Esophagus muscularis mucosa (tissue), 4 donors: ENCODE measurements at places on chromosomes 12 and 14. TPM values are rescaled to one million over a fixed set of nuclear protein-coding genes. Genes with fewer than 3 reads are reported as not detected.
A peak's percentile ranks its signal among the peaks of the same experiment; 100 is the strongest.

DNA sequence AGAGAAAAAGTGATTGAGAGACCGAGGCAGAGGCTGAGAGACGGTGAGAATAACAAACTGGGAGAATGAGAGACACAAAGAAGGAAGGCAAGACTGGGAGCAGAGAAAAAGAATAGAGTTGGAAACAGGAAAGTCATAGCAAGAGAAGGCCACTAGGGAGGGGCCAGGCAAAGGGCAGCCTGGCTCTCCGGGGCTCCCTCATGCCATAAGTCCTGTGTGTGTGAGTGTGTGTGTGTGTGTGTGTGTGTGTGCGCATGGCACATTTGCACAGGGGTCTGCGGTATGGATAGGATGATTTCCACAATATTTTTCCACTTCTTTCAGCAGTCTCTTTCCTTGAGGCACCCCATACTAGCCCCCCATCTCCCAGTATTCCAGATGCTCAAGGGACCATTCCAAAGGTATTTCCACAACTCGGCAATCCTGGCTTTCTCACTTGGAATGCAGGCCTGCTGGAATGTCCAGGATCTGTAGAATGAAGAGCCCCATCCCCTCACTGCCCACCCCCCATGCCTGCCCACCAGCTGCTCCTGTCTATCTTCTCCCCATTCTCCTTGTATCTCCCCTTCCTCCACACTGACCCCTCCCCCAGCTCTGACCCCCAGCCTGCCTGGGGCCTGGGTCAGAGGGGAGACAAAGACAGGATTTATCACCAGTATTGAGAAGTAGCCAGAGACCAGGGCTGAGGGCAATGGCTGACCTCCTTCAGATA lies 9.0 kb downstream of the GPR84 start:
- H3K36me3 ChIP-seq = peaks cover 10% of the 10 kb centered on the region
- DNase-seq = no peak
- H3K4me1 ChIP-seq = peaks cover 85% of the 10 kb centered on the region
- H3K27ac ChIP-seq = no peak overlapping the region

DNA sequence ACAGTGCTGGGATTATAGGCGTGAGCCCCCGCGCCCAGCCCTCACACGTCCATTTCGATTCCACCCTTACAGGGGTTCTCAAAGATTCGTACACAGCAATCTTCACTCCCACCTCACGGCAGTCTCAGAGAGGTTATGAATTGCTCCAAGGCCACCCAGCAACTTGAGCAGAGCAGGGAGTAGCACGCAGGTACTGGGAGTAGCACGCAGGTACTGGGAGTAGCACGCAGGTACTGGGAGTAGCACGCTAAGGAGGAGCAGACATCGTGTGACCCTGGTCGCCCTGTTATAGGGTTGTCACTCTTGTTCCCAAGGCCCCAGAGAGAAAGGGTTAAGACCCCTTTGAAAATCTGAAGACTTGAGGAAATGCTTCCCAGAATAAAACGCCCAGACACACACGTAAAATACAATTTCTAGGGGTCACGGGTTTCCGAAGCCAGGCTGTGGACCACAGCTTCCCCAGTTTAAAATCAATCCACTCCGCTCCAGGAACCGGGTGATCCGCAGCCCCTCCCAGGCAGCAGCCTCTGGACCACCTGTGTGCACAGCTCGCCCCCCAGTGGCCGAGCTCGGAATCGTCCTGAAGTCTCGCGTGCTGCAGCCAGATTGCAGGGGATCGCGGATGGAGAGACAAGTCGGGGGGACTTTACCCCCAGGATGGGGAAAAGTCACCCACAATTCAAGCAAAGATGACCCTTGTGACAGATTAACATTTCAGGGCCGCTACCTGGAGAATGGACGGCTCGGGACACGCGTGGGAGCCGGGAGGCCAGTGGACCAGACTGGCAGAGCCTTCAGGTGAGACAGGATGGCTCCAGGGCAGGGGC lies 92.0 kb downstream of the SCARB1 start:
- H3K27me3 ChIP-seq = no peaks in the 10 kb centered on the region
- H3K36me3 ChIP-seq = no peaks in the 10 kb centered on the region
- no peak overlapping the region for H3K27ac ChIP-seq

- H3K36me3 ChIP-seq = no peaks in the 10 kb centered on the region
- no peak overlapping the region for H3K4me3 ChIP-seq
- no peak for DNase-seq
- no peaks in the 10 kb centered on the region for H3K27me3 ChIP-seq
- peaks cover 10% of the 10 kb centered on the region for H3K4me1 ChIP-seq
Measured at GRCh38 chr14:66483322-66483721, 2.8 kb upstream of the CCDC196 start.

DNA sequence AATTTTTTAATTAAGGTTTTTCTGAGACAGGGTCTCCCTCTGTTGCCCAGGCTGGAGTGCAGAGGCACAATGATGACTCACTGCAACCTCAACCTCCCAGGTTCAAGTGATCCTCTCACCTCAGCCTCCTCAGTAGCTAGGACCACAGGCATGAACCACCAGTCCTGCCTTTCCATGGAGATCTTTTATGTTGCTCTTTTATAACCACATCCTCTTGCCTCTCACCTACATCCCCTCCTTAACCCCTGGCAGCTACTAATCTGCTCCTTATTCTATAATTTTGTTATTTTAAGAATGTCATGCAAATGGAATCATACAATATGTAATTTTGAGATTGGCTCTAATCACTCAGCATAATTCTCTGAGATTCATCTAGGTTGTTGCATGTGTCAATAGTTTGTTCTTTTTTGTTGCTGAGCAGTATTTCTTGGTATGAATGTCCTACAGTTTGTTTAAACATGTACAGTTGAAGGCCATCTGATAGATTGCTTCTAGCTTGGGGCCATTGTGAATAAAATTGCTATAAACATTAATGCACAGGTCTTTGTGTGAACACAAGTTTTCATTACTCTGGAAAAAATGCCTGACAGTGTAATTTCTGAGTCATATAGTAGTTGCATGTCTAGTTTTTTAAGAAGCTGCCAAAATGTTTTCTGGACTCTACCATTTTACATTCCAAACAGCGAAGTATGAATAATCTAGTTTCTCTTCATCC lies 249.2 kb upstream of the AMIGO2 start:
- H3K27me3 ChIP-seq = no peaks in the 10 kb centered on the region
- no peaks in the 10 kb centered on the region for H3K4me1 ChIP-seq
- no peak overlapping the region for H3K27ac ChIP-seq
- no peak for DNase-seq
- no peak overlapping the region for H3K4me3 ChIP-seq

GRCh38 chr12:108116699-108117098 lies 12.4 kb upstream of the WSCD2 start:
- peak overlapping the region; percentile 86 for H3K27ac ChIP-seq
- H3K4me1 ChIP-seq = peaks cover 16% of the 10 kb centered on the region
- H3K4me3 ChIP-seq = no peak overlapping the region

- H3K4me3 ChIP-seq = no peak overlapping the region
- H3K4me1 ChIP-seq = no peaks in the 10 kb centered on the region
- H3K36me3 ChIP-seq = no peaks in the 10 kb centered on the region
Measured at GRCh38 chr12:51326698-51327439, 2.9 kb upstream of the BIN2 start.

GRCh38 chr12:112950701-112951100 lies 12.4 kb downstream of the OAS3 start:
- H3K27ac ChIP-seq = no peak overlapping the region
- H3K27me3 ChIP-seq = no peaks in the 10 kb centered on the region

DNA sequence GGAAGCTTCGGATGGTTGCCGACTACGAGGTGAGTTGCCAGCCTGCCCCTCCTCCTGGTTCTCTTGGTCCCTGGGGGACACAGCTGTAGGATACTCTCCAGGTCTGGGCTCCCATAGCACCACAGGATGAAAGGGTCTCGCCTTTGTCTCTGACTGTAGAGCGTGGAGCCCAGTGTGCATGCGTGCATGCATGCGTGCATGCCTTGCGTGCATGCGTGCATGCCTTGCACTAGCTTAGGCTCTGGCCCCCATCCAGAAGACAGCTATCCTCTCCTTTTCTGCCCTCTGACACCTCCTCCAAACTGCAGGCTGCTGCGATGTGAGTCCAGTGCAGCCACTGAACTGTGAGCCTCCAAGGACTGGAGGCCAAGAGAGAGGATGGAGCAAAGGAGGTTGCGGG lies 19.1 kb downstream of the NGB start:
- H3K36me3 ChIP-seq = no peaks in the 10 kb centered on the region
- no peak overlapping the region for H3K4me3 ChIP-seq
- DNase-seq = no peak
- H3K27ac ChIP-seq = no peak overlapping the region

DNA sequence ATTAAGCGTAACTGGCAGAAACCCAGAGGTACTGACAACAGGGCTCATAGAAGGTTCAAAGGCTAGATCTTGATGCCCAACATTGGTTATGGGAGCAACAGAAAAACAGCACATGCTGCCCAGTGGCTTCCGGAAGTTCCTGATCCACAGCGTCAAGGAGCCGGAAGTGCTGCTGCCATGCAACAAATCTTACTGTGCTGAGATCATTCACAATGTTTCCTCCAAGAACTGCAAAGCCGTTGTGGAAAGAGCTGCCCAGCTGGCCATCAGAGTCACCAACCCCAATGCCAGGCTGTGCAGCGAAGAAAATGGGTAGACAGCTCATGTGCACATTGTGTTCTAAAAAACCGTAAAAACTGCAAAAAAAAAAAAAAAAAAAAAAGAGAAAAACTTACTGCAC lies 192.3 kb downstream of the MON2 start:
- H3K27ac ChIP-seq = no peak overlapping the region
- no peaks in the 10 kb centered on the region for H3K4me1 ChIP-seq
- DNase-seq = no peak
- H3K4me3 ChIP-seq = no peak overlapping the region
- no peaks in the 10 kb centered on the region for H3K36me3 ChIP-seq

Gene TXNDC16
- total RNA-seq = 11.5 TPM

Gene LMNTD1
- 1.2 TPM for total RNA-seq

Gene CCDC175
- total RNA-seq = not detected

Gene DNAJC22
- 0.17 TPM for total RNA-seq

Gene SLC2A3
- 102 TPM for total RNA-seq

Gene PEX5
- total RNA-seq = 38.3 TPM

Gene DAO
- total RNA-seq = not detected

Gene CMA1
- 2.6 TPM for total RNA-seq

Gene FAM181A
- total RNA-seq = not detected

Gene SPRYD3
- 79.7 TPM for total RNA-seq

Gene POTEG
- total RNA-seq = not detected

Gene PZP
- total RNA-seq = 0.06 TPM

Gene RPS6KA5
- total RNA-seq = 38.8 TPM

Gene ANG
- 13.7 TPM for total RNA-seq
